ENCODE measurements at places on chromosomes 3 and 15. TPM values are rescaled to one million over a fixed set of nuclear protein-coding genes. Genes with fewer than 3 reads are reported as not detected.

GRCh38 chr15:38758043-38758442 lies 193.4 kb upstream of the RASGRP1 start:
- DNase-seq, result no peak
- H3K27me3 ChIP-seq, result no peaks in the 10 kb centered on the region
- H3K27ac ChIP-seq, result no peak overlapping the region
- H3K4me1 ChIP-seq, result no peaks in the 10 kb centered on the region

DNA sequence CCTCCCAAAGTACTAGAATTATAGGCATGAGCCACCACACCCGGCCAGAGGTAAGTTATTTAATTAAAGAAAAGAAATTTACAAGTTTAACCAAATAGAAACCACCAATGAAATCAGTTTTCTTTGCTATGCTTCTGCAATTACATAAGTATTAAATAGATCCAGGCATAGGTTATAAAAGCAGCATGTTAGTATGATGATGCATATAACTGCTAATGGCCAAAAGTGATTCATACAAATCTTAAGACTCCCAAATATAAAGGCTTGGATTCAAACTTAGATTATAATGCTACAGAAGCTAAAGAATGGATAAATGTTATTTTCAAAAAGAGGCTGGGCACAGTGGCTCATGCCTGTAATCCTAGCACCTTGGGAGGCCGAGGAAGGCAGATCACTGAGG lies 32.8 kb upstream of the HDC start:
- H3K27me3 ChIP-seq, result no peaks in the 10 kb centered on the region
- H3K36me3 ChIP-seq, result peaks cover 86% of the 10 kb centered on the region
- H3K4me3 ChIP-seq, result no peak overlapping the region
- DNase-seq, result no peak

DNA sequence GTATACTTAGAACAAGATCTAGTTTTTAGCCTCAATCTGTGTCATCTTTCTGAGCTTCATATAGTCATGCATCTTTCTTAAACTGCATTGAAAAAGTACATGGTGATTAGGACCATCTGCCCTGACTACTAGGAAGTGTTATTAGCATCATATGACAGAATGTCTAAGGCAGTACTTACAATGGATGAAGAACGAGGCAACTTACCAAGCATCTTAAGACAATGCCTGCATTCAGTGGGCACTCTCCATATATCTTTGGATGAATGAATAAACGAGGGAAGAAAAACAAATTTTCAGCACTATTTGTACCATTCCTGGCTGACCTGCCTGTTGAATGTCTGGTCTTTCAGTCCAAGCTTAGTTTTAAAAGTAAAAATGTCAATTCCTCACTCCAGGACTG lies 185.4 kb upstream of the EPHA3 start:
- no peaks in the 10 kb centered on the region for H3K4me1 ChIP-seq
- no peak overlapping the region for H3K27ac ChIP-seq
- H3K27me3 ChIP-seq, result no peaks in the 10 kb centered on the region
- DNase-seq, result no peak

- H3K27ac ChIP-seq, result no peak overlapping the region
- H3K36me3 ChIP-seq, result no peaks in the 10 kb centered on the region
- DNase-seq, result no peak
- H3K27me3 ChIP-seq, result no peaks in the 10 kb centered on the region
These were observed 225.3 kb upstream of the KCNMB2 start for GRCh38 chr3:178310949-178311348.

- H3K27ac ChIP-seq, result no peak overlapping the region
- H3K36me3 ChIP-seq, result no peaks in the 10 kb centered on the region
- no peak for DNase-seq
- no peaks in the 10 kb centered on the region for H3K27me3 ChIP-seq
- H3K4me1 ChIP-seq, result no peaks in the 10 kb centered on the region
These were observed 22.3 kb downstream of the IL5RA start for GRCh38 chr3:3087716-3088465.

DNA sequence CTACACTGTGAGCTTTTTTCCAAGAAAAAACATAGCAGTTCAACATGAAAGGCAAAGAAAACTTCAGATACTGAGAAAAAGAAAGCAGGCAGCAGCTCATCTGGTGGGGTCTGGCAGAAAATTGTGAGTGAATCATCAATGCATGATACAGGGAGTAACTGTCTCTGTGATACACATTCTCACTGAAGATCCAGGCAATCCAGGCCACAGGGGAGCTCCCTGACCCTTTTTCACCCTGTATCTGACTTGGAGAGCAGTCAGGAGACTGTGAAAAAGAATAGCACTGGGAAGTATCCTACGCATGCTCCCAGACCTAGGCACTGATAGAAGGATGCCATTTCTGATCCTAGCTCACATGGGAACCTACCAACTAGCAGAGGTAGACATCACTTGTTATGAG lies 269.8 kb downstream of the MBNL1 start:
- DNase-seq, result no peak
- no peak overlapping the region for H3K4me3 ChIP-seq
- no peaks in the 10 kb centered on the region for H3K36me3 ChIP-seq
- no peak overlapping the region for H3K27ac ChIP-seq
- H3K4me1 ChIP-seq, result no peaks in the 10 kb centered on the region

The PRR20G gene
- not detected for total RNA-seq

The C2CD4A gene
- total RNA-seq, result not detected
